ENCODE measurements at places on chromosomes 13 and 19. TPM values are rescaled to one million over a fixed set of nuclear protein-coding genes. Genes with fewer than 3 reads are reported as not detected.

PPP1R37 gene
- total RNA-seq, result 83.4 TPM

CEACAM16 gene
- total RNA-seq, result 0.12 TPM

POSTN gene
- 22.4 TPM for total RNA-seq

NLRP4 gene
- not detected for total RNA-seq

PSG7 gene
- not detected for total RNA-seq

CYP2S1 gene
- total RNA-seq, result 90.1 TPM

ZNF541 gene
- total RNA-seq, result 1.2 TPM

NBEA gene
- 15.0 TPM for total RNA-seq

ILF3 gene
- 162 TPM for total RNA-seq

ZNF675 gene
- 13.6 TPM for total RNA-seq
